ENCODE measurements at places on chromosomes 16 and 17. TPM values are rescaled to one million over a fixed set of nuclear protein-coding genes. Genes with fewer than 3 reads are reported as not detected.

The CA7 gene
- total RNA-seq, result not detected

DNA sequence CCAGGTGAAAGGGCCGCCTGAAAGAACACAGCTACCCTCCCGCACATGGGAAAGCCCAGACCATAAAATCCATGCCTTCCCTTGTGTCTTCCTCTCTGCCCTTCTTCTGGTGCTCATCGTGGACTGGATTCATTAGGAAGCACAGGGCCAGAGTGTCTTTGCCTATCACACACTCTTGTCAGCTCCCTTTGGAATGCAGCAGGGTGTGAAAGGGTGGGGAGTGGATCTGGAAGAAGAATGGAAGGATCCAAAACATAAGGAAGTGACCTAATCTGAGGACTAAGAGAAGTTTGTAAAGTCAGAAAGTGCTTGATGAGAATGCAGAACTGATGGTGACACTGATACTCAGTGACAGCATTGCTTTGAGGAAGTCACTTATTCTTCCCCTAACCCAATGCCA lies 1147.3 kb upstream of the GOT2 start:
- H3K4me1 ChIP-seq, result peaks cover 23% of the 10 kb centered on the region
- no peak overlapping the region for H3K4me3 ChIP-seq
- no peak overlapping the region for H3K27ac ChIP-seq
- DNase-seq, result no peak
- no peaks in the 10 kb centered on the region for H3K36me3 ChIP-seq

DNA sequence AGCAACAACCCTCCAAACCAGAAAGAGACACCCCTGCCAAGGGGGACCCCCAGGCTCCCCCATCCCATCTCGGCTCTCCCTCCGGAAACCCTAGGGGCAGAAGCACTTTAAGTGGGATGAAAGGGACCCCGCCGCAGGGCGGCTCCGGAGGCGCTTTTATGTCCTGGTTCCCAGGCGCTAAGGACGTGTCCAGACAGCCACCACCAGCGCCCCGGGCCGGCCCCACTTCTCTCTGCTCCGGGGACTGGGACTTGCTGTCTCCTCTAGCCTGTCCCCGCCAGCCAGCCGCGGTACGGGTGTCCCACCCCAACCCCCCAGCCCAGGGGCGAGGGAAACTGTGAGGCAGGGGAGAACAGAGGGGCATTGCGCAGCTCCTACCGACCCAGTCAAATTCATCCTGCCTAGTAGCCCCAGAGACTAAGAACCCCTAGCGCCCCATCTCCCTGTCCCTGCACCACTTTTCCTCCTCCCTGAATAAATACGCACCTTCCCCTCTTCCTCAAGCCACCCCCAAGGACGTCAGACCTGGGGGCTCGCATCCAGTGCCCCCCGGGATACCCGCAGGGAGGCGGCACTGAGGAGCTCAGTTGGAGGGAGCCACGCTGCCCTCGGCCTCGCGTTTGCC lies 4.1 kb downstream of the SP6 start:
- H3K4me3 ChIP-seq, result no peak overlapping the region
- no peak for DNase-seq
- H3K27me3 ChIP-seq, result peaks cover 22% of the 10 kb centered on the region

GRCh38 chr17:77404812-77405581 lies 264.2 kb downstream of the SEC14L1 start:
- H3K4me3 ChIP-seq, result no peak overlapping the region
- H3K27ac ChIP-seq, result peak overlapping the region; percentile 27
- H3K27me3 ChIP-seq, result no peaks in the 10 kb centered on the region
- H3K36me3 ChIP-seq, result peaks cover 79% of the 10 kb centered on the region
- peaks cover 58% of the 10 kb centered on the region for H3K4me1 ChIP-seq
- DNase-seq, result peak; percentile 48

DNA sequence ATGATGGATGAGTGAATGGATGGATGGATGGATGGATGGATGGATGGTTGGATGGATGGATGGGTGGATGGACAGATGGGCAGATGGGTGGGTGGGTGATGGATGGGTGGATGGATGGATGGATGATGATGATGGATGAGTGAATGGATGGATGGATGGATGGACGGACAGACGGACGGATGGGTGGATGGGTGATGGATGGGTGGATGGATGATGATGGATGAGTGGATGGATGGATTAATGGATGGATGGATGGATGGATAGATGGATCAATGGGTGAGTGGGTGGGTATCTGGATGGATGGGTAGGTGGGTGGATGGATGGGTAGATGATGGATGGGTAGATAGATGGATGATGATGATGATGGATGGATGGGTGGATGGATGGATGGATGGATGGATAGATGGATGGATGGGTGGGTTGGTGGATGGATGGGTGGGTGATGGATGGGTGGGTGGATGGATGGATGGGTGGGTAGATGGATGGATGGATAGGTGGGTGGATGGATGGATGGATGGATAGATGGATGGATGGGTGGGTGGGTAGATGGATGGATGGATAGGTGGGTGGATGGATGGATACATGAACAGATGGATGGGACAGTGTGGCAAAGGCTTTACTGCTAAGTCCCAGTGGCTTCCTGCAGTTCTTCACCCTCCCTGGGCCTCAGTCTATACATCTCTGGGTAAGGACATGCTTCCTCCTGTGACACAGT lies 30.2 kb upstream of the ZFPM1 start:
- no peaks in the 10 kb centered on the region for H3K36me3 ChIP-seq
- no peak for DNase-seq
- H3K4me3 ChIP-seq, result no peak overlapping the region

GRCh38 chr17:76714822-76715495 lies 4.2 kb upstream of the MXRA7 start:
- peaks cover 13% of the 10 kb centered on the region for H3K4me1 ChIP-seq
- peak; percentile 79 for DNase-seq
- H3K36me3 ChIP-seq, result peaks cover 58% of the 10 kb centered on the region
- no peak overlapping the region for H3K27ac ChIP-seq
- H3K4me3 ChIP-seq, result no peak overlapping the region

DNA sequence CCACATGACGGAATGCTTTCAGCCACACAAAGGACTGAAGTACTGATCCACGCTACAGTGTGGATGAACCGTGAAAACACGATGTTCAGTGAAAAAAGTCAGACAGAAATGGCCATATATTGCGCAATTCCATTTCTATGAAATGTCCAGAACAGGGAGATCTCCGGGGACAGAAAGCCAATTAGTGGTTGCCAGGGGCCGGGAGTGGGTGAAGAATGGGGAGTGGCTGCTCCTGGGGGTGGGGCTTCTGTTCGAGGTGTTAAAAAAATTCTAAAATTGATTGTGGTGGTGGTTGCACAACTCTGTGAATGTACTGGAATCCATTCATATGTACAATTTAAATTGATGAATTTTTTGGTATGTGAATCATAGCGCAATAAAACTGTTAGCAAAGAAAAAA lies 154.8 kb upstream of the HSBP1 start:
- H3K27me3 ChIP-seq, result no peaks in the 10 kb centered on the region
- H3K4me3 ChIP-seq, result no peak overlapping the region
- DNase-seq, result no peak
- no peak overlapping the region for H3K27ac ChIP-seq
- H3K36me3 ChIP-seq, result no peaks in the 10 kb centered on the region
- no peaks in the 10 kb centered on the region for H3K4me1 ChIP-seq

All from Calu3 (cell line).